HCT116 (cell line): ENCODE measurements at places on chromosomes 13 and 19.

DNA sequence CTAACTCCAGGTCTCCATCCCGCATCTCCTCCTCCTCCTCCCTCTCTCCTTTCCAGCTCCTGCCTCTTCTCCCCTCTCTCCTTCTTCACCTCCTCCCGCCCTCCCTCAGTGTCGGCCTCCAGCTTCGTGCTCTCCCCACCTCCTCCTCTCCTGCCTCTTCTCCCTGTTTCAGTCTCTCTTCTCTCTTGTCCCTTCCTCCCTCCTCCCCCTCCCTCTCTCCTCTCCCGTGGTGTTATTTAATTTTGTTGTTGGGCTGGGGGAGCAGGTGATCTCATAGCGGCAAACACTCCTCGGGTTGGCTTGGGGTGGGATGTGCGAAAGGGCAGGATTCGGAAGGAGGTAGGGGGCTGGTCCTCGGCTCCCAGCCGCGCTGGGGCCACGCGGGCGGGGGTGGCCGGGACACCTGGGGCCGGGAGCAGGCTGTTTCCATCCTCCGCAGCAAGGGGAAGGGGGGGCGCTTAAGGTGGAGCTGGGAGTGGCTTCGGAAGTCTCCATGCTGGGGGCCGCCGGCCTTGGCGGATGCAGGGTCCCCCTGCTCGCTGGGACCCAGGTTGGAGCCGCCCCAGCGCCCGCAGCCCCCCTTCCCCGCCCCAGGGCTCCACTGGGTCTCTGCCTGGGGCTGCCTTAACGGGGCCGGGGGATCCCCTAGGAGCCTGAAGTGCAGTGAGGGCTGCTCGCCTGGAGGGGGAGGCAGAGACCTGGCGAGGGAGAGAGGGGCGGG lies at the start of gene CA11:
Gene CA11 (minus strand): TSS at position 187 of the 721 bp plus-strand sequence. CDS start 555 bp downstream, outside the sequence.
- peak; percentile 77 for DNase-seq

- no peak for DNase-seq
Measured at GRCh38 chr13:113176822-113177221, 18.4 kb downstream of the PROZ start.

GRCh38 chr13:91346850-91347201 lies 661 bp upstream of the MIR17HG start:
- DNase-seq = no peak

DNA sequence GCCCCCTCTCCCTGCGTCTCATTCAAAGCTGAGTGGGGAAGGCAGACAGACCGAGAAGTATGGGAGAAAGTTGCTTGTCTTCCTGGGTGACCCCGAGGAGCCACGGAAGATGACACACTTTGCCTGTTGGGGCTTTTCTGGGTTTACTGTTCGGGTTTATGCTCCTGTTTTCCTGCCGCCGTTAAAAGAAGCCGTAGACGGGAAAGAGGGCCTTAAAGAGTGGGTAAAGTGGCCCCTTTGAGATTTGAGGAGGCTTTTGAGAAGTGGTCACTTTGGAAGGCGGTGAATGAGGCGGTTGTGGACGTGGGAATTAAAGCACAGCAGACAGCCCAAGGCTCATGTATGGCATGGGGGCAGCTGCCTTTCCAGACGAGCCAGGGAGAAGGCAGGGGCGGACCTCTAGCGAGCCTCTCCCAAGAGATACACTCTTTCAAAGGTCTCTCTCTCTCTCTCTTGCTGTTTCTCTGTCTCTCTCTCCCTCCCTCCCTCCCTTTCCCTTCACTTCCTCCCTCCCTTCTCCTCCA lies 493 bp upstream of the LHFPL6 start:
- no peak for DNase-seq

DNA sequence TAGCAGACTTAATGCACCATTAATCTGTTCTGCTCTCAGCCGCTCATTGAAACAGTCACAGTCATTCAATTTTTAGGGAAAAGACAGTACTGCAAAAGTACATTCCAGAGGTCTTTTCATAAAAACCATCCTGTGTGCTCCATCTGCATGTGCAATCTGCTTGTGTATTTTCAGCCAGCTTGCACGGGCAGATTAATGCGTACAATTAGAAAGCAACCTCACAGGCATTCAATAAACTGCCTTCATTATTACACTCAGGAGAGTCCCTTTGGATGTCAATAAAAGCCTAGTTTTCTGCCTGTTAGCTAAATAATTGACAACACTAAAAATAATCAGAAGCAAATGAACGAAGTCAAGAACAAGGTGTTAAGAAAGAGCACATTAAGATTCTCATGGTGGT lies 41.9 kb downstream of the EPSTI1 start:
- DNase-seq = no peak

- DNase-seq = no peak
Measured at GRCh38 chr13:99399623-99399974, 92.4 kb upstream of the GPR183 start.

- DNase-seq = no peak
Measured at GRCh38 chr13:79491715-79492114, 10.8 kb downstream of the NDFIP2 start.

- no peak for DNase-seq
Measured at GRCh38 chr19:39282021-39282420, 13.8 kb downstream of the IFNL2 start.

DNA sequence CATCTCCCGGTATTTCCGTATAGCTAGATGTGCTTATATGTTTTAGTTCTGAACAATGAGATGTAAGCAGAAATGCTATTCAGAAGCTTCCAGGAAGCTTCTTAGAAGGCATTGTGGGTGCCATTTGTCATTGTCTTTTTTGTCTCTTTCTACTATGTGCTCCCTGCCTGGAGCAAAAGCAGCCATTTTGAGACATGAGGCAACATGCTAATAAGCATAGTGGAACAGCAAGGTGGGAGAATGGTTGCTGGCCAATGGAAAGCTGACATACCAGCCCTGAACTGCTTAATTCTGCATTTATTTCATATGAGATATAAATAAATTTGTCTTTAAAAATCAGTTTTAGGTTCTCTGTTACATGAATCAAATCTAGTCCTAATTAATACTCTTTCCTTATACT lies 299.7 kb downstream of the LMO7 start:
- DNase-seq = no peak
